Stimulated activated CD4-positive, alpha-beta T cell treated with anti-CD3 and anti-CD28 coated beads, TNF-alpha, amount 100 ng/mL, for 24 hours (primary cell): ENCODE measurements at places on chromosomes 4 and X.

DNA sequence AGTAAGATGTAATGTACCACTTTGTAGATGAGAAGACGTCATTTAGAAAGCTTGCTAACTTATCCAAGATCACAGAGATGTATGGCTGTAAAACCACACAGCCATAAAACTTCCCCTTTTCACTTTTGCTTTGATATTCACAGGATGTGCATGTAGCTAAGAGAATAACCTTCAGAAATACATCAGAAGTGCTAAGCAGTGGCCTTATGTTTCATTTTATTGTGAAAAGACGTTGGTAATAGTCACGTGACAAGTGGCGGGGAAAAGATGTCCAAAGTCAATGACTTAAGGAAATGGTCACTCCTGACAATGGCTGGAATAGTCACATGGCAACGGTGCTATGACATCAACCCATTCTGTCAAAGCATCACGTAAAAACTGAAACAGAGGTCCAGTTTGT is 12.9 kb upstream of the WDR17 start:
- DNase-seq, result no peak

DNA sequence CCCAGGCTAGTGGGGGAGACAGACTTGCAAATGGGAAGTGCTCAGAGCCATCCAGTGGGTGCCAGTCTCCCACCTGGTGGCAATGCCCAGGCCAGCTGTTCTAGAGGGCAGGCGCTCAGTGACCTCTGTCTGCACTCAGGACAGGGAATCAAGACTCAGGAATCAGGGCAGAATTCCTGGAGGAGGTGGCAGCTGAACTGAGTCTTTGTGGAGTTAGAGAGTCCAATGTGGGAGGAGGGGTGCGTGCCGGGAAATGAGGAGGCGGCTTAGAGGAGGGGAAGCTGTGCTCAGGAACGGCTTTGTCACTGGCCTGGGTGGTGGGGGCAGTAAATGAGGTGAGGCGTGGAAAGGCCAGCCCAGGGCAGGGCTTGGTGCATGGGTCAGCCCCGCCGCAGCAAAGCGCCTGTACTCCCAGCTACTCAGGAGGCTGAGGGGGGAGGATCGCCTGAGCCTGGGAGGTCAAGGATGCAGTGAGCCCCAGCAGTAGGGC is 31.3 kb upstream of the SORCS2 start:
- DNase-seq, result no peak

GRCh38 chr4:158873795-158874401 is 105.1 kb downstream of the FNIP2 start:
- DNase-seq, result no peak

- DNase-seq, result no peak
Observed at GRCh38 chrX:145856181-145856580, 38.6 kb downstream of the SLITRK2 start.
